CD8-positive, alpha-beta T cell (primary cell): ENCODE measurements at places on chromosomes 7 and 10.

GRCh38 chr10:59148701-59149100, 27.7 kb upstream of the PHYHIPL start:
- no peak for DNase-seq

DNA sequence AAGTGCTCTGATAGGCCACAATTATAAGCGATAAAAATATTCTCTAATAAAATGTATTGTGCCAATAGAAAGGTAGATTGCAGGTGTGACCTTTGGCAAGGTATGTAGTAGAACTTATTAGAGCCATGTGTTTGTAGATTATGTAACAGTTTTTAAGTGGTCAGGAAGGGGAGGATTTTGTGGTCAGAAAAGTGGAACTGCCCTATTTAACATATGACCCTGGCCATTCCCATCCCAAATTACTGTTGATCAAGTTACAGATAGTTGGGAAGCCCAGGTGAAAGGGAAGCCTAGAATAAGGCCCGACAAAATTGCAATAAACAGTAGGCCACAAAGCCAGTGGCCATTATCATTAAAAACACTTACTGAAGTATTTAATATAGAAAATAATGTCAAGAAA, 89.2 kb downstream of the SPAG6 start:
- DNase-seq = no peak

GRCh38 chr10:20858292-20859124, 38.6 kb downstream of the NEBL start:
- DNase-seq = no peak

GRCh38 chr7:79357101-79357500, 96.4 kb downstream of the MAGI2 start:
- no peak for DNase-seq

- DNase-seq = no peak
These were observed 4.7 kb upstream of the EBF3 start for GRCh38 chr10:129968853-129969183.

GRCh38 chr10:88889559-88890337, 9.7 kb downstream of the STAMBPL1 start:
- DNase-seq = no peak

DNA sequence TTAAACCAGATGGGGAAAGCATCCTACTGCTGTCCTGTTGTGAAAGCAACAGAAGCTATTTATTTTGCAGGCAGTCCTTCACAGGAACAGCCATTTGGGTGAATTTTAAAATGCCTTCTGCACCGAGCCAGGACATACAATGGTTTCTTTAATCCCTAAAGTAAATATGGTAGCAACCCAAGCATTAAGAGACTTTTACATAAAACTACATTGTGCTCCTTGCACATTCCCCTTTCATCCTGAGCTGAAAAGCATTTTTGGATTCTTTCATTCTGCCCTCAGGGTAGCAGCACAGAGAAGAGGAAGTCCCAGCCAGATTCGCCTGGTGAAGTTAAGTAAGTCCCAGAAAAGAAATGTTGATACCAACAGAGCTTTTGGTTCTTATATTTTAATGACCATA, 84.0 kb upstream of the FAM3C start:
- no peak for DNase-seq
